ENCODE measurements at places on chromosomes 5 and 9.

GRCh38 chr5:134142052-134142451, 27.6 kb downstream of the TCF7 start:
- DNase-seq, result no peak

GRCh38 chr5:54658010-54658409, 140.5 kb downstream of the SNX18 start:
- peak; percentile 69 for DNase-seq

- no peak for DNase-seq
Measured at GRCh38 chr5:127839072-127839471, 135.9 kb downstream of the CCDC192 start.

DNA sequence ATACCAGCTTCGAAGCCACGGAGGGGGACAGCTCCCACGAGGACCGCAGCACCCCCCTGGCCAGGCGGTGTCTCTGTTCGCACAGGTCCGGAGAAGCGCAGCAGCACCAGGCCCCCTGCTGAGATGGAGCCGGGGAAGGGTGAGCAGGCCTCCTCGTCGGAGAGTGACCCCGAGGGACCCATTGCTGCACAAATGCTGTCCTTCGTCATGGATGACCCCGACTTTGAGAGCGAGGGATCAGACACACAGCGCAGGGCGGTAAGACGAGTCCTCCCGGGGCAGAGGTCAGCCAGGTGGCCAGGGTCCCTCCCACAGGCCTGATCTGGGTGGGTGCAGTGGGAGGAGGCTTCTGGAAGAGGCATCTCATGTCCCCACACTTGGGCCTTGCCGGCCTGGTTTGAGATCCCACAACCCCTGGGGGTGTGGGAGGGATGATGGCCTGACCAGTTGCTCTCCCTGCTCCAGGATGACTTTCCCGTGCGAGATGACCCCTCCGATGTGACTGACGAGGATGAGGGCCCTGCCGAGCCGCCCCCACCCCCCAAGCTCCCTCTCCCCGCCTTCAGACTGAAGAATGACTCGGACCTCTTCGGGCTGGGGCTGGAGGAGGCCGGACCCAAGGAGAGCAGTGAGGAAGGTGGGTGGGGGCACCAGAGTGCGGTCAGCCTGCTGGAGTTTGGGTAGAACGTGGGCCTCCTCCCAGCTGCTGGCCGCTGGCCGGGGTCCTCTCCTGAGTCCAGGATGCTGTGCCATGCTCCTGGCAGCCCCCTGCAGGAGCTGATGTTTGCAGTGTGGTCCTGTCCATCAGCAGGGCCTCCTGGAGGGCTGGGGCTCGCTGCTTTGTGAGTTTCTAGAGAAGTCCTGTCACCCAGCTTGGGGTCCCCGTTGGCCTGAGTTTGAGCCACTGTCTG, 2.8 kb upstream of the AJM1 start:
- no peak for DNase-seq

- no peak for DNase-seq
Measured at GRCh38 chr9:23659346-23660006, 166.6 kb downstream of the ELAVL2 start.

DNA sequence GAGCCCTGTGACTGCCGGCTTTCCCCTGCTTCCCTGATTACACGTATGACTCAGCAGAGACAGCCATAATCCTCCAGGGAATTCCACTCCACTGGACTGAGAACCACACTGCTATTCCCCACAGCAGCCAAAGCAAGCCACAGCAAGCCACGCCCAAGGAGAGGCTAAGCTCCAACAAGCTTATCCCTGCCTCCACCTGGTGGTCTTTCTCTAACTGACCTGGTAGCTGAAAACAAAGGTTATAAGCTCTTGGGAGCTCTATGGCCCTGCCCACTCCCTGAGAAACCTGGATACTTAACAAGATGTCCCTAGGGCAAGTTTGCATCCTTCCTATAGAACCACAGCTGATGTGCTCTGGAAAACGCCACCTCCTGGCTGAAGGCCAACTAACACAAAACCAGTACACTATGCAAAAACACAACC, 613.7 kb upstream of the CDH18 start:
- DNase-seq, result peak; percentile 56

- DNase-seq, result no peak
Measured at GRCh38 chr9:91119679-91120078, 242.0 kb downstream of the AUH start.

GRCh38 chr9:136016572-136017288, 55.6 kb upstream of the UBAC1 start:
- no peak for DNase-seq

DNA sequence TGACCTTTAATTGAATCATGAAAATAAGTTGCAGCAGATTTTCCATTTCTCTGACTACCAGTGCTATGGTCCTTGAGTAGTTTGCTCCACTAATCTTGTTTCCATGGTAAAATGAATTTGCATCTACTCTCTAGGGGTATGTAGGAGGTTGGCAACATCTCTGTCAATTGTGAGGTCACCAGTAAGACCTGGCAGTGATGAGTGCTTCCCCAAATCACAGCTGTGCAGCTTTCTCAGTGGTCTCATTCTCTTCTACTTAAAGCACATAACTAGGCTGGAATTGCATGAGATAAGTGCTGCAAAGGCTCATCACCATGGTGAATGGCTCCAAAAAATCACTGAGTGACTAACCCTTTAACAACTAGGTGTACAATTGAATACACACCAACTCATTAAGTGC, 36.3 kb downstream of the ADAMTS19 start:
- DNase-seq, result no peak

DNA sequence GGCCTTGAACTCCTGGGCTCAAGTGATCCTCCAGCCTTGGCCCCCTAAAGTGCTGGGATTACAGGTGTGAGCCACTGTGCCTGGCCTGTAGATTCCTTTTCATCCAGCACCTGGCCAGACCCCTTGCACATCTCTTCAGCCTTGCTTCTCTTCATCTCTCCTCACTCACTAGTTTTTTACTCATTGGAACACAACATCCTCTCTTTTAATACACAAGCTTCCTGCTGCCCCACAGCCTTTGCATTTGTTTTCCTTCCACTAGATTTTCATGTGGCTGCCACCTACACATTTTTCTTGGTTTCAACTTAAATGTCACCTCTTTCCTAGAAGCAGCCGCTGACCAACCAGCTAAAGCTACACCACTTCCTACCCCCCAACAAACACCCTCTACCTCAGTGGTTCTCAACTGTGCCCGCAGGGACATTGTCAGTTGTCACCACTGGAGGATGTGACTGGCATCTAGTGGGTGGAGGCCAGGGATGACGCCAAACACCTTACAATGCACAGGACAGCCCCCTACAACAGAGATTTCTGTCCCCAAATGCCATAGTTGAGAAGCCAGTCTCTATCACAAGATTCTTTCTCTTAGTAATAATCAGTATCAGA, 33.7 kb downstream of the HAVCR1 start:
- no peak for DNase-seq

DNA sequence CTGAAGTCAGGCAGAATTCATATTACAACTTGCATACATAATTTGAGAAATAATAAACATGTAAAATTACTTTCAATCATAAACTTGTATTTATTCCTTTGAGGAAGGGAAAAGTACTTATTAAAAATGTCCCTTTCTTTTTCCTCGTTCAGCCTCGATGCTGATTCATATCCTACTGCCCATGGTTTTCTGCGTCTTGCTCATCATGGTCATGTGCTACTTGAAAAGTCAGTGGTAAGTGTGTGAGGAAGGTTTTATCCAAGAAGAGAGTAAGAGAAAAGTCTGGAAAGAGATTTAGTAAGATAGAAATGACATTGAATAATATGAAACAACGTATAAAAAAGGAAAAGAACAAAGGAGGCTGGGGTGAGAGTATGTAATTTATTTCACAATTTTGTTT, 85.9 kb downstream of the OSMR start:
- DNase-seq, result no peak

DNA sequence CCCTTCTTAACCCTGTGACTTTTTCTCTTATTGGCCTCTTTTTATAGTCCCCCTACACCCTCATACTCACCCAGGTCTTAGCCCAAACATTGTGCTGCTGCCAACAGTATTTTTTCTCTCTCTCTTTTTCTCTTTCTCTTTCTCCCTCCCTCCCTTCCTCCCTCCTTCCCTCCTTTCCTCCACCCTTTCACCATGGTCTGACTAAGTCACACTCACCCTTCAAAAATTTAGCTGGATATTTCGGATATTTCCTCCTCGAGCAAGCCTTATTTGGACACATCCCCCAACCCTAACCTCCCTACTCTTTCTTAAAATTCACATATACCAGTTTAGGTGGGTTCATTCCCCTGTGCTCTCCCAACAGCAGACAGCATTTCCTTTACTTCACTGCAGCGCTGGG, 64.7 kb downstream of the FGF1 start:
- DNase-seq, result peak; percentile 79

- DNase-seq, result no peak
Measured at GRCh38 chr9:101478444-101478843, 42.9 kb upstream of the ALDOB start.

- DNase-seq, result no peak
Measured at GRCh38 chr9:110712955-110713354, 44.4 kb downstream of the MUSK start.

DNA sequence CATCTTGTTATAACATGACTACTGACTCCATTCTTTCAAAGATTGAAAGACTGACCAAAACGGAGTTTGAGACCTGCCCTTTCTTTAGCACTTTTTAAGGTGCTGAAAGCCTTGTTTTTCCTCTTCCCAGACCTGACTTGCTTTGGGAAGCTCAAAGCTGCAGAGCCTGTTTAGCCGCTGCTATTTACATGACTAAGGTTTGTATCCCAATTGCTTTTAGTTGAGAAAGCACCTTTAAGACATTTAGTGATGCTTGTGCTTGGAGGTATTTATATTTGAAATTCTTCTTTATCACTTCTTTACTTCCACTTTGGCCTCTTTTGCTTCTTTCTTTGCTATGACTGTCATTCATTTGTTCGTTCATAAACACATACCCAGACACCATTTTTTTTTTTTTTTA, 182.6 kb upstream of the ELL2 start:
- no peak for DNase-seq

DNA sequence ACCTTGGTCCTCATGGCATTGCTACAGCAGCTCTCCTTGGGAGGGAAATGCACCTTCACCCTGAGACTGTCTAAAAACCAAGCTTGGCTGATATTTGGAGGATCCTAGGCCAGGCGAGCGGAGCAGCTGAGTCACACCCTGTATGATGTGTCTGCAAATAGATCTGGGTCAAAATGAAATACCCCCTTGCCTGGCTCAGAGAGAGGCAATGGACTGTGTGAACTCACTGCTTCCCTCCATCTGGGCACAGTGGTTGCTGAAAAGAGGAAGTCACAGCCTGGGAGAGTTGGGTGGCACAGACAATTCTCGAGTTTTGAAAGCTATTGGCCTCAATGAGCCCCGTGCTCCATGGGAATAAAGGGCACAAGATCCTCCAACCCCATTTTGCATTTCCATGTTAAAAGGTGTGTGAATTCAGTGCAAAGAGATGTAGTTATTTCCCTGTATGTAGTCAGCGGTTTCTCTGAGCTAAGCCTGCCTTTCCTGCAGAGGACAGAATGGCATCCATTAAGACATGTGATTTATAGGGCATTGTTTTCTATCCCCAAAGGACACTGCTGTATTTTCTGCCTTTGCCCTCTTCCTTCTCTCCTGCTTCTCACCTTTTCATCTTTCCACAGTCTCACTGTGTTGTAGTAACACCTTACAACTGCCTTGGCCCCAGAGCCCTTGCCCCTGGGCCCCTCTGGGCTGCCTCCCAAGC, 177.2 kb downstream of the GADD45G start:
- DNase-seq, result no peak

DNA sequence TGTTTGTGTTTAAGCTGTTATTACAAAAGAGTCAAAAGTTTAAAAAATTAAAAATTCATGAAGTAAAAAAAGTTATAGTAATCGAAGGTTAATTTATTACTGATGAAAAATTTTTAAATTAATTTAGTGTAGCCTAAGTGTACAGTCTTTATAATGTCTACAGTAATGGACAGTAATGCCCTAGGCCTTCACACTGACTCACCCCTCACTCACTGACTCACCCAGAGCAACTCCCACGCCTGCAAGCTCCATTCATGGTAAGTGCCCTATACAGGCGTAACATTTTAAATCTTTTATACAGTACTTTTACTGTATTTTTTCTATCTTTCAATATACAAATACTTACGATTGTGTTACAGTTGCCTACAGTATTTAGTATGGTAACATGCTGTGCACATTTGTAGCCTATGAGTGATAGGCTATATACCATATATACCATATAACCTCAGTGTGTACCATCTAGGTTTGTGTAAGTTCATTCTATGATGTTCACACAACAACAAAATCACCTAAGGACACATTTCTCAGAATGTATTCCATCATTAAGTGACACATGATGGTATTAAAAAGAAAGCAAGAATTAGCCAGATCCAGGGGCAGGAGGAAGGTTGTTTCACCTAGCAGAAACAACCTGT, 40.1 kb downstream of the DCAF10 start:
- peak; percentile 52 for DNase-seq

DNA sequence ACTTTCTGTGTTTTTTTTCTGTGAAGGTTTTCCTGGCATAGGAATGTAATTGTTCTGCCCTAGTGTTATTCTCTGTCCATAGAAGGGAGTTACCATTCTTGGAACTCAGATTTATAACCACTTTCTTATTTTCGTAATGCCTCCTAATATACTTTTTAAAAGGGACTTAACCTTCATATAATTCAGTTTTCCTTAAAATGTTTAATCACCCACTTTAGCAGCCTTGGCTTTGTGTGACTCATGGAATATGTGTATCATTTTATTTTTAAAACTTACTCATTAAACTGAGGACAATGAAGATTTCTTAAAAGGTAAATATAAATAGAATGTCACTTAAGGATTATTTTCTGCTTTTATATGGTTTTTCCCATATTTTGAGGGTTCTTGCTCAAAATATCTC, 50.0 kb downstream of the RAI14 start:
- DNase-seq, result no peak

GRCh38 chr5:153780876-153781705, 257.6 kb downstream of the FAM114A2 start:
- DNase-seq, result no peak

DNA sequence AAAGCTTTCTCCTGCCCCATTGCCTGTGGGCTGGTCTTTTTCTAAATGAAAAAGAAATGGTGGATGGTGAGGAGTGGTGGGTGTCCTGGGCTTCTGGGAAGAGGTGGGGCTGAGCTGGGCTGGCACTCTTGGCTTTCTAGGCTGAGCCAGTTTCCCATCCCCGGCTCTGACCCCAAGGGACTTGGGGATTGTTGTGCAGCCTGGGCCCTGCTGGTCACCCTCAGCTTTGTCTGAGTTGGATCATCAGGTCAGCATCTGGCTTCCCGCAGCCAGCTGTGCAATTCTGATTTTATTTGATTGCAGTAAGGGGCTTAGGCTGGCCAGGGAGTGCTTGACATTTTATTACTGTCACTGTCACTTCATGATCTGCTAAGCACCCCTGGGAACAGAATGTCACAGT, 25.3 kb downstream of the GLRA1 start:
- DNase-seq, result no peak

Data from HS-5 (cell line).